ENCODE measurements at places on chromosomes 2 and 18.

- no peak for DNase-seq
Observed at GRCh38 chr2:41241325-41242000, 789.6 kb upstream of the SLC8A1 start.

DNA sequence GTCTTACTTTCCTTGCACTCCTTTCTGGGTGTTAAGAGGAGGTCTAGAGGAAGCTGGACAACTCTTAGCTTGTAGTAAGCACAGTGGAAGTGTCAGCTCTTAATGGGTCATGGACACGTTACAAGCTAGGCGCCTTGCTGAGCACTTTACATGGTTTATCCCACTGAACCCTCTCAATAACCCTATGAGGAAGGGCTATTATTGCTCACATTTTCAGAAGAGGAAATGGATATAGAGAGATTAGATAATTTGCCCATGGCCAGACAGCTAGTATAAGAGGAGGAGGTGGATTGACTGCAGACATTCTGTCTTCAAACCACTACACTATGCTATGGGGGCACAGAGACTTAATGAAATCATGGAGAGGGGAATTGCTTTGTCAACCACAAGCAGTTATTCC, 8.3 kb upstream of the IL1RN start:
- no peak for DNase-seq

GRCh38 chr18:13375302-13376255, 157.0 kb downstream of the LDLRAD4 start:
- peak; percentile 60 for DNase-seq

DNA sequence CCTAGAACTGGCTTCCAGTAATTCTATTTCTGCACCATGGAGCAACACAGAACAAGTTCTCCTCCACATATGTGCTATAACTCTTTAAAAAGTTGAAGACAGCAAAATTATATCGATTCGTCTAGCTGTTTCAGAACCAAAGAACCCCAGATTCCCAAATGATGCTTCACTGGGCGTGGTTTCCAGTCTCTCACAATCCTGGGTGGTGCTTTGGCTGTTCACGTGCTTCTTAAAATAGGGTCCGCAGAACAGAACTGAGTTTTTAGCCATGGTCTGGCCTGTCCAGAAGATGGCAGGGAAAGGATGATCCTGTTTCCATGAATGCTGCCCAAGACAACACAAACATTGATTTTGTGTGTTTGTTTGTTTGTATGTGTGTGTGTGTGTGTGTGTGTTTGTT, 37.6 kb upstream of the PARD3B start:
- DNase-seq = no peak

DNA sequence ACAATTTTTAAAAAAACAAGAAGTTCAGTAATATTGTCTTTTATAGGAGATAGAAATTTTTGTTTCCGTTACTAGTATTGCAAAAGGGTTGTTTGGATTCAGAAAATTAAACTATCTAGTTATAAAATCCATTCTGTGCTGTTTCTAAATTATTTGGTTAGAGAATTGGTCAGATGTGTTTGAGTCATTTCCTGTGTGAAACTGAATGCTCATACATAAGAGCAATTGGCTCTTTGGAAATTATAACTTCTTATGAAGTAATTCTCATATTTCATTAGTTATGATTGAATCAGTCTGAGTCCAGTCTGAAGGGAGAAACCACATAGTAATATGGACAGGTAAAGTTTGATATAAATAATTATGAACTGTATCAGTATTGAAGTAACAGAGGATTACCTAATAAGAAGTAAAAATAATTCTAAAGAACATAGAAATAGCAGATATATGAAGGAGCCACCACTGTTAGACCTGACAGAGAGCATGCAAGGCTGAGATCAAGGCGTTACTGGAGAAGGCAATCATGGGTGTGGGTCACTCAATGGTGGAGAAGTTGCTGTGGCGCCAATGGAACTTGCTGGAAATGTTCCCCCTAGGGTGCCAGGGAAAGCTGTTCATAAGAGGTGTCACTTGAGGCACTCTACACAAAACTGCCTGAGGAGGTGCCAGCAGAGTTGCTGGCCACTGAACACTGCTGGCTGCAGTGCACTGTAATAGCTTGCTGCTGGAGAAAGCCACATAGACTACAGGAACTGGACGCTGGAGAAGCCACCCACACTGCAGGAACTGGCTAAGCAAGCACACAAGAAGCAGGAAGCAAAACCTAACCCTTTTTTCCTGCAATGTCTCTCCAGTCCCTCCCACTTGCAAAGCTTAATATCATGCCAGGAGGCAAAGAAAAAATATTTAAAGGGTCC, 18.0 kb upstream of the FAP start:
- no peak for DNase-seq

DNA sequence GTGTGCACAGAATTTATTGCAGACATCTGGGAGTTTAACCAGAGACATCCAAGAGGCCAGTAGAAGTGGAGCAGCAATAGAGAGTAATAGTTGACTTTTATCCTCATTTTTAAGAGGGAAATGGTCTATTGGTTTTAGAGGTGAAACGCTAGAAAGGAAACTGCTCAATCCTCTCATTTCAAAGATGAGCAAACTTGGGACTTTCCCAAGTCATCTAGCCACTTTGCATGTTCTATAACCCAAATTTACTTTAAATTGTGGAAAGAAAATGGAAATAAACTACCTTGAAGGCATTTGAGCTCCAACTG, 601.7 kb downstream of the ARHGAP15 start:
- no peak for DNase-seq

- DNase-seq = no peak
Observed at GRCh38 chr2:128290356-128290755, 28.3 kb downstream of the HS6ST1 start.

- no peak for DNase-seq
Observed at GRCh38 chr2:127408807-127409099, 9.5 kb upstream of the PROC start.

- DNase-seq = no peak
Observed at GRCh38 chr2:198762441-198762840, 695.3 kb downstream of the SATB2 start.

GRCh38 chr2:160266037-160266551, 66.0 kb upstream of the ITGB6 start:
- DNase-seq = no peak

- no peak for DNase-seq
Observed at GRCh38 chr18:58495207-58495606, 133.7 kb downstream of the ALPK2 start.

GRCh38 chr2:69641887-69642708, 1.4 kb downstream of the AAK1 start:
- no peak for DNase-seq

DNA sequence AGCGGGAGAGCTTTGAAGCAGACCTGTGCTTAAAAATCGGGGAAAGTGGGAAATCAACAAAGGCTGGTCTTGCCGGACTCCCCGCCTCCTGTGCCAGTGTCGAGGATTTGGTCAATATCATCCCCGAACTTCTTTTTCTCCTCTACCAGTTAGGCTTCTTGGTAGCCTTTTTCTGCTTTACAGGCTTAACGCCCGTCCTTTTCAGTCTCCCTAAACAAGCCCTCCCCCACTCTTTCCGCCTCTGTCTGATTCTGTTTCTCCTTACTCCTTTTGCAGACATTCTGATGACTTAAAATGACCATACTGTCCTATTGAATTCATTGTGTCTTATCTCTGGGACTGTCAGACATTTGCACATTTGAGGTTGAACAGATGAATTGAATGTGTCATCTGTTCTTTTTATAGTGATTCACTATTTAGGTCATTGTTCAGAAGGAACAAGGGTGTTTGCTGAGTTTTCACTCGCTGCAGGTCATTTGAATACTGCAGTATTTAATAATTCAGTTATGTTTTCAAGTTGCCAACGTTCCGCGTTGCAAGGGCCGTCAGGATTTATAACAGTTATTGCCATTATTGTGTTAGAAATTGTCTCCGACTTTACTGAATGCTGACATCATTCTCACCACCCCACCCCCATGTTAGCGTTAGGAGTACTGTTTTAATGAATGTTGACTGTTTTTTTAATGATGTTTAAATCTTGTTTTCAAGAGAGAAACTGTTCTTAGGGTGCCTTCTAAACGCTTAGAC, 1.1 kb downstream of the ITGAV start:
- no peak for DNase-seq

- DNase-seq = no peak
Observed at GRCh38 chr18:54440292-54440691, 82.6 kb downstream of the C18orf54 start.

DNA sequence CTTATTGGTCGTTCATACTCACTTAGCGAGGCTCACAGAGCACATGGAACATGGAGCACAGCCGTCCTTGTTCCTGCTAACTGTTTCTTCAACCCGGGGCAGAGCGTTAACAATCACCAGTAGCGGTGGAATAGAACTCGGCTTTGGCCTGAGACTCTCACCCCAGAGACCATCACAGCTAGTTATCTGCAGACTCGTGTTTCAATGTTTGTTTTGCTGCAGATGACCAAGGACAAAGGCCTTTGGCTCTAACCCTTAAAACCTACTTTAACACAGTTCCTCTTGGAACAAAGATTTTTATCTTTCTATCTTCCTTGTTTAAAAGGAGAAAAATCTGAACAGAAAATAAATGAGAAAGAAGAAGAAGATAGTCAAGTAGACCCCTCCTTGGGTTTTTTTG, 320.2 kb upstream of the UBE2E3 start:
- DNase-seq = no peak

GRCh38 chr2:46562451-46562840, 83.1 kb downstream of the TMEM247 start:
- no peak for DNase-seq

- no peak for DNase-seq
Observed at GRCh38 chr2:241559323-241560161, 997 bp downstream of the BOK start.

DNA sequence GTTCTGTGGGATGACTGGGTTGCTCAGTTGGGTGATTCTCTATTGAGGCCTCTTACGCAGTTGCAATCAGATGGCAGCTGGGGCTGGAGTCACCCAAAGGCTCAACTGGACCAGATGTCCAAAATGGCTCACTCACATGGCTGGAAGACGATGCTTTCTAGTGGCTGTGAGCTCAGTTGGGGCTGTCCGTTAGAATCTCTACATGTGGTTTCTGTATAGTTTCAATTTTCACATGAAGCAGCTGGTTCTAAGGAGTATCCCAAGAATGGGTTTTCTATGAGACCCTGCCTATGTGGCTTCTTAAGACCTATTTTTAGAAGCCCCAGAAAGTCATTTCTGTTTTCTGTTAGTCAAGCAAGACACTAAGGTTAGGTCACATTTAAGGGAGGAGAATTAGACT, 4.4 kb downstream of the XRCC5 start:
- no peak for DNase-seq

DNA sequence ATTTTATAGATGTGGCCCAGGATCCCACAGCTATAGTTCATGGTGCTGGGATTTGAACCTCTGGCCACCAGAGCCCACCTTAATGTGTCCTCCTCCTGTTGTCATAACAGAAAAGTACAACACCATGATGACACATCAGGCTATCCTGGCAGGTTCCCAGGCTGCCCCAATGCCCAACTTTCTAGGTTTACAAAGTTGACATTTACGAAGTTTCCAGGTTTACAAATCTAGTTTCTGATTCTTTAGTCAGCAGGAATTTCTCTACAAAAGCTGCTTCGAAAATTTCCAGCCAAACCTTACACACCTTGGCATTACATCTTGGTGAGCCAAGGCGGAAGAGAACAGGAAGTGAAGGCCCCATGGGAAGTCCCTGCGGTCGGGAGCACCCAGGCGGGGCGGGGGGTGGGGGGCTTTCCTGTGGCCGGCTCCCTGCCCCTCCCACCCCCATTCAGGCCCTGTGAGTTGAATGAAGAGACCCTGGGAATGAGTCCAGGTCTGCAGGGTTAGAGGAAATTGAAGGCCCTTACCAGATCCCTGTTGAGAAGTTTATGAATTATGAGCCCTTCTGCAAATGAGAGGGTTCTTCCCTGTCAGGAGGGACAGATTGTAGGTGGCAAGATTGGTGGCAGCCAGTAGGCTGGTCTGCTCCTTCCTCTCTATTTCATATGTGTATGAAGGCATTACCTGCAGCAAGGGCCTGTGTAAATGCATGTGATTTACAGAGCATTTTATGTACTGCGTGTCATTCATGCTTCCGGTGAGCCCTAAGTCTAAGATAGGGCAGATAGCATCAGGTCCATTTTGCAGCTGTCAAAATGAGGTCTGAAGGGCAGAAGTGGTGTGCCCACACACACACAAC, 11.1 kb upstream of the IL1RN start:
- no peak for DNase-seq

DNA sequence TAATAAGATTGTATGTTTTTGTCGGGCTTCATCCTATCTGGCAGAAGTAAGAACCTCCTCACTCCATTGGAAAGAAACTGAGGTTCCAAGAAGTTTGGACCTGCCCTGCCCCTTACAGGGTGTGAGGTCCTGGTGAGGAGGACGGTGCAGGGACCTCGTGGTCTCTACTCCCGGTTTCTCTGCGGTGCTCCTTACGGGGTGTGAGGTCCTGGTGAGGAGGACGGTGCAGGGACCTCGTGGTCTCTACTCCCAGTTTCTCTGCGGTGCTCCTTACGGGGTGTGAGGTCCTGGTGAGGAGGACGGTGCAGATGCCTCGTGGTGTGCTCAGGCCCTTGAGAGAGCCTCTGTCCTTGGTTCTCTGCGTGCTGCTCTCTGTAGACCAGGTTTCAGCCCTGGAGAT, 5.2 kb downstream of the CTDP1 start:
- no peak for DNase-seq

GRCh38 chr2:56749152-56749752, 565.5 kb downstream of the CCDC85A start:
- no peak for DNase-seq

- DNase-seq = no peak
Observed at GRCh38 chr2:52613064-52613463, 1154.5 kb upstream of the CHAC2 start.

GRCh38 chr2:174740721-174741120, 23.6 kb downstream of the CHRNA1 start:
- DNase-seq = no peak

DNA sequence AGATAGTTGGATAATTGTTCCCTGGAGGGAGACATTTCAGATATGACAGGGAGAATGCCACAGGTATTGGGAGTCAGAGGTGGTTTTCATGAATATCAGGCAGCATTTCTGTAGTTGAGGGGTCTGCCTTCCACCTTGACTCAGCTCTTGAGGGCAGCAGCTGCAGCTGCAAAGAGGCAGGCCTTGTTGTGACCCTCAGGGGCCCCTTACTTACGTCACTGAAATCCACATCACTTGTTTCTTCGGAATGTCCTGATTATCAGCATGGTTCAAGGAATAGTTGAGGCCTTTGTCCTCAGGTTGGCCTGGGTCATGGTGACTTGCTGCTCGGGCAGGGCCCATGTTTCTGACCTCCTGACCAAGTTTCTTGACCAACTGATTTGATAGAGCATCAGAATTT, 46.9 kb downstream of the TMEM17 start:
- DNase-seq = no peak

DNA sequence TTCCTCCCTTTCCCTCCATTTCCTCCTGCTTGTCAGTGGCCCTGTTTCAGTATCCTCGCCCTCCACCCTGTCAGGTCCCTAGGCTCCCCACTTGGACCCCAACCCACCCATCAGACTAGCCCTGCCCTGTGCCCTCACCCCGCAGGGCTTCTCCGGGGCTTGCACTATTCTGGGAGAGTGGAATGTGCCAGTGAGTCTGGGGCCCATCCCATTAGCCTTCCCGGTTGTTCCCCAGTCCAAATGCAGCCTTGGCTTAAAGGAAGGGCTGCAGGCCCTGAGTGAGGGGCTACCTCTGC, 45.5 kb downstream of the MYO7B start:
- DNase-seq = no peak

Data from activated CD4-positive, alpha-beta T cell treated with anti-CD3 and anti-CD28 coated beads for 24 hours (primary cell).